CD4-positive, CD25-positive, alpha-beta regulatory T cell (primary cell): ENCODE measurements at places on chromosomes 3 and 15.

DNA sequence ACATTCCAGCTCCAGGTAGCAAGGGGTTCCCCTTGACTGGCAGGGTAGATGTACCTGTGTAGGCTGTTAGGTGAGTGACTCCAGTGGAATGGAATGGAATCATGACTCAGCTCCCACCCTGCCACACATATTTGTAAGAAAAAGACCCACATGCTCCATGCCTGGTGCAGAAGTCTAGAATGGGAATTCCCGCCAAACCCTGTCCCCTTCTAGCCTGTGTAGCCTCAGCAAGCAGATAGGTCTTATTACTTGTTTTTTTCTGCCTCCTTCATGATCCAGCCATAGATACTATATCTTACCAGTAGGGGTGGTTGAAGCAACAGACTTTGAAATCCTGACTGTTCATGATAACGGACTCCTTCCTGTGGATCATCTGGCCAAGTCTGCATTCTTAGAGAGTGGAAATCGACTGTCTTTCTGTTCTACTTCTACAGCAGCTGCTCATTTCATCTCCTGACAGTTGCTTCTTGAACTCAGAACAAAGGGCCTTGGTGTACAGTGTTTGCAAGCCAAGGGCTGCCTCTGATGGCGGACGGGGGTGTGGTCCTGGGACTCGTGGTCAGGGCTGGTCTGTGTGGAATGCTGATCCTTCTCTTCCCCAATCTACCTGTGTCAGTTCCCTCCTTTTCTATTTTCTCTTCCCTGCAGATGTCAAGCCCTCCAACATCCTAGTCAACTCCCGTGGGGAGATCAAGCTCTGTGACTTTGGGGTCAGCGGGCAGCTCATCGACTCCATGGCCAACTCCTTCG lies 16.3 kb downstream of the SNAPC5 start:
- no peak for DNase-seq

GRCh38 chr3:108849075-108849474 lies 26.5 kb downstream of the TRAT1 start:
- no peak for DNase-seq

DNA sequence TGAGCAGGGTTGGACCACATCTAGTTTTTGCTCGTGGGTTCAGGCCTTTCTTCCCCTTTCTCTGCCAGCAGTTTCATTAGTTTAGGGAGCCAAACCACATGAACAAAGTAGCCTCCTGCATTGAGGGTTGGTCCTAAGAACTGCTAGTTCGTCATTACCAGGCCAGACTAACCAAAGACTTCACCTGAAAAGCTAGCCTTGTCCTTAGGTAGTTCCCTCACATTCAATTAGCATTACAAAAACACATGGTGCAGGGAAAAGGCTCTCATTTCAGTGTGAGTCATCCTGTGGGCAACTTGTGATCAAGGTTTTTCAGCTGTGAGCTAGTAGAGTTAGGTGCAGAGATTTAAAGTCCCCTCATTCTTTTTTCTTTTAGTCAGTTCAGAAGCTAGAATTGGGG lies 279.3 kb upstream of the CTNNB1 start:
- no peak for DNase-seq

- DNase-seq: peak; percentile 82
Observed at GRCh38 chr3:52001443-52001974, 5.8 kb upstream of the RPL29 start.

DNA sequence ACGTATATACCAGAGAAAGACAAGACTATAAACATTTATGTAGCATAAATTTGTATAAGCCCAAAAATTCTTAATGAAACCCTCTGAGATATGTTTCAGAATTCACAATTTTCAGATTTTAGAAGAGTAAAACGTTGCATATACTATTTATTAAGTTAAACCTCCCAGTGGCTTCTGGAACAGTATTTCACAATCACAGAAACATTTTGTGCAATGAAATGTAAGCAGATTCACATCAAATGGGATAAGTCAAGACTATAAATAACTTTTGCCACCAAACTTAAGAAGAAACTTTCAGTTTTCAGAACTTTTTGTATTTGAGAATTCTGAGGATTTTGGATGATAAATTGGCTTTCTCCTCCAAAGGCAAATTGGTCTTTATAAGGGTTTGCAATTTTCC lies 9.2 kb downstream of the SLTM start:
- DNase-seq: no peak

DNA sequence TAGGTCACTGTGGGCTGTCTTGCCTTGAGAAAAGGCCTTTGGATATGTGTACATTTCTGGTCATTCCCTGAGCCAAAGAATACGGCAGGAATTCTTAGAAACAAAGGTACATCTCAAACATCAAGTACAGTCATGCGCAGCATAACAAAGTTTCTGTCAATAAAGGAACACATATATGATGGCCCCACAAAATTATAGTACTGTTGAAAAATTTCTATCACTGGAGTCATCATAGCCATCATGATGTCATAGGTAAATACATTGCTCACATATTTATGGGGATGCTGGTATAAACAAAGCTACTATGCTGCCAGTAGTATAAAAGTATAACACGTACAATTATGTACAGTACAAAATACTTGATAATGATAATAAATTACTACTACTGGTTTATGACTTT lies 38.9 kb upstream of the NECTIN3 start:
- DNase-seq: no peak

- DNase-seq: no peak
Observed at GRCh38 chr3:166285001-166285400, 447.8 kb upstream of the BCHE start.

DNA sequence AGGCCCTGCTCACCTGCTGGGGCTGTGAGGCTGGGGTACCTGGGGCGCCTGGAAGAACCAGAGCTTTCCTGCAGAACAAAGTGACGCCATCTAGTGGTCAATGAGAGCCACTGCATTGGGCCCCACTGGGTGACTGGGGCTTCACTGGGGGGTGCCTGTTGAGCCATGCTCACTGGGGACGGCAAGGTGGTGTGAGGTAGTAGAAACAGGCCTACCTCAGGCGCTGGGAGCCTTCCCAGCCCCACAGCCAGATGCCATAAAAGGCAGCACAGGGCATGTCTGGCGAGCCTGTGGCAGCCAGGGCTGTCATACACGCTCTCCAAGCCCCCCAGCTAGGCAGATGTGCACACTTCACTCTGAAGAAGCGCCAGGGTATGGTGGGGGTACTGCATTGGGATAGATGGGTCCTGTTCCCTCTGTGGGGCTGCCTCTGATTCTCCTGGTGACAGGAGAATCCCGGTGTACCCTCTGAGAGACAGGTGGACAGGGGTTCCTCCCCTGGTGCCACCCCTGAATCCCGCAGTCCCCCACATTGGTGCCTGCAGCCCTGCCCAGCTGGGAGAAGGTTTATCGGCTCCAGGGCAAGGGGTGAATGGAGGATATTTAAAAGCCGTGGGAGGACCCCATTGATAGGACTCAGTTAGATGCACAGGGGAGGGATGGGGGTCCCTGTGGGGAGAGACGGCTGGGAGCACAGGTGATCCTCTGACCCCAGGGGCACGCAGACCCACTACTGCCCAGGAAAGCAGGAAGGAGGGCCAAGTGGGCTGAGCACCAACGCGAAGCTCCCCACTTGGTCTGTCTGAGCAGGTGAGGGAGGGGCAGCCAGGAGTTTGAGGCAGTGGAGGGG lies 178.8 kb downstream of the NSMCE3 start:
- DNase-seq: peak; percentile 34

DNA sequence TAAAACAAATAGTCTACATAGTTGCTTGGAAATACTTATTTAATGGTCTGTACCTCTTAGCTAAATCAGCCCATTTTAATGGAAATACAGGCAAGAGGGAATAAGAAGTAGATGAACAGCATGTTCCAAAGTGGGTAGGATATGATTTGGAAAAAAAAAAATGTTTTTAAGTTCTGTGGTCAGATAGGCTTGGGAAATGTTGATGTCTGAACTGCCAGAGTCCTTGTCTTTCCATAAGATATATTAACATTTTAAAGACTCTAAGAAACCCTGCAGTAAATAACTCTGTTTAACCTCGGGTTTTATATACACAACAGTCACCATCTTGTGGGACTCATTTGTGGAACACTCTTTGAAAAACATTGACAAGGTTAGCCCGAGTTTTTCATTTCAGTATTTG lies 40.0 kb upstream of the PTPN23 start:
- DNase-seq: no peak

DNA sequence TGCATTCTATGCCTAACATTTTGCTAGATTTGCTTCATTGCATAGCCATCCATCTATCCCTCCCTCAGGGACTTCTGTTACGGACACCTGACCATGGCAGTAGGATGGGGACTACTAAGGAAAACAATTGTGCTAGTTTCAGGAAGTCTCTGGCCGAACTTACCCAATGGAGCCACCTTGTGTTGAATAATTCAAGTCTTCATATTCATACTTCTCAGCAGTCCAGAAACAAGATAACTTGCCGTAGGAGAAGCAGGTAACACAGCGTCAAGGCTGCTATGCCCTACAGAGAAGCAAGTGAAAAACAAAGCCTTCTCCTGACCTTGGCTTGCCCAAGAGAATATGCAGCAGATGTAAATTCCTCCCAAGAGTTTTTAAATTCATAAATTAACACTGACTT lies 685.3 kb downstream of the GRM7 start:
- no peak for DNase-seq

- DNase-seq: peak; percentile 57
Observed at GRCh38 chr3:69204315-69204957, 82.0 kb upstream of the LMOD3 start.

DNA sequence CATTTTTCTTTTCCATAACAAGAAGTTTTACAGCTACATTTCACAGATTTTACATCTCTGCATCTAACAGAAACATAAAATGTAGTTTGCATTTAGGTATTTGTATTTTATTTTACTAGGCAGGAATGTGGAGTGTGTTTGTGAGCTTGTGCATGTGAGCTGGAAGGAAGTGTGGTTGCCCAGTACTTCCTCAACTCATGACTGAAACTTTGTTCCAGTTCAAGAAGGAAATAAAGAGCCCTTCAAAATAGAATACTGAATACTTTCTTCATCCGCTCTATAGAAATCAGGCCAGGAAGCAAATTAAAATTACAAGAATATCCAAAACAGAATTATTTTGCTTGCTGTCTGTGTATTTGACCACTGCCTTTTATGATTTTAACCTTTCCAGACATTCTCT lies 81.3 kb downstream of the CHL1 start:
- no peak for DNase-seq

DNA sequence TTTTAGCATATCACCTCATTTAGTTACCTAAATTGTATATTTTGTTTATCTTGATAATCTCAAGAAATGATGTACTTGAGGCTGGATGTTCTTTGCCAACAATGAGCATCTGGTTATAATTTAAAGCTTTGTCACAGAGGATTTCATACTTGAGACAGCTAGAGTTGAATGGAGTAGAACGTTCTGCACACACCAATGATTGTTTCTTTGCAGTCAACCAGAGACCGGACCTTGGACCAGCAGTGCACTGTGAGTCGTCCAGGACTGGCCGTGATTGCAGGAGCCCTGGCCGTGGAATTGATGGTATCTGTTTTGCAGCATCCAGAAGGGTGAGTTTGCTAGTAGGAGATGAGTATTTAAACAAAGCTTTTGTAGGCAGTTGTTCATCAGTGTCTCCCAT lies 90.4 kb downstream of the ATG7 start:
- DNase-seq: no peak

- DNase-seq: peak; percentile 52
Observed at GRCh38 chr3:47324278-47324865, 41.6 kb downstream of the KLHL18 start.

GRCh38 chr15:40092256-40092978 lies 16.3 kb downstream of the BMF start:
- no peak for DNase-seq

DNA sequence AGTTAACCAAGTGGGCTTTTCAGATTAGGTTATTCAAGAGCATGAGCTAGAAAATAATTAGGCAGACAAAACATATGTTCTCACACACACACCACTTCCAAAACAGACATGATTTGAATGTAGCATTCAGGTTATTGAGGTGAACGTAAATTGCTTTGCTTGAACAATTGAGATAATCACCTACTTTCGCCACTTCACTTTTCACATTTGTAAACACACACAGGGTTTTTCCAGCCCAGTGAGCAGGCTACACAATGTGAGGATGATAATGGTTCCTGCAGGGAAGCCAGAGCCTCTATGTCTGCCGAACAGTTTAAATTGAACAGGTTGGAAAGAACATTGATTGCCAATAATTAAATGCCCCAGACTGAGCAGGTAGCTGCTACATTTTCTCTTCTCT lies 560.8 kb downstream of the OCA2 start:
- DNase-seq: no peak

DNA sequence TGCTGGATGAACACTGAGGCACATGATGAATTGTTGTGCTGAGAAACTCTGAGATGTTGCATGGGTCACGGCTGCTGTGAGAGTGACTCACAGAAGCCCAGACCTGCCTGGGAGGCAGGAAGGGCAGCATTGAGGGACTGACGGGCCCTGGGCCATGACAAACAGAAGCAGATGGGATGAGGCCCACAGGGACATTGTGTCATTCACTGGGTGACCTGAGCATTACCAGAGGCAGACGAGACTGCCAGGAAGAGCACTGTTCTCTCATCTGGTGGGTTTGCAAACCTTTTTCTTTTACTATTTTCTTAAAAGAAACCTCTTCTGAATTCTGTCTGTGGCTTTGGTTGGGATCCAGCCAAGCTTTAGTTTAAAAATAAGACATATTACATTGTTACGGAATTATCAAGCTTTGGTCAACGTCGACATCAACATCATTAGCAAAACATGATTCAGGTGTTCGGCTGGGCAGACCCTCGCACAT lies 67.8 kb downstream of the BDH1 start:
- DNase-seq: no peak

GRCh38 chr3:21734746-21735145 lies 16.3 kb downstream of the ZNF385D start:
- no peak for DNase-seq

- DNase-seq: no peak
Observed at GRCh38 chr3:176566757-176567156, 630.5 kb downstream of the TBL1XR1 start.

GRCh38 chr15:97745481-97746071 lies 214.9 kb upstream of the ARRDC4 start:
- no peak for DNase-seq

GRCh38 chr3:121443456-121443855 lies 102.3 kb downstream of the POLQ start:
- DNase-seq: no peak
